NT2/D1 (cell line): ENCODE measurements at places on chromosomes 3 and 15.

DNA sequence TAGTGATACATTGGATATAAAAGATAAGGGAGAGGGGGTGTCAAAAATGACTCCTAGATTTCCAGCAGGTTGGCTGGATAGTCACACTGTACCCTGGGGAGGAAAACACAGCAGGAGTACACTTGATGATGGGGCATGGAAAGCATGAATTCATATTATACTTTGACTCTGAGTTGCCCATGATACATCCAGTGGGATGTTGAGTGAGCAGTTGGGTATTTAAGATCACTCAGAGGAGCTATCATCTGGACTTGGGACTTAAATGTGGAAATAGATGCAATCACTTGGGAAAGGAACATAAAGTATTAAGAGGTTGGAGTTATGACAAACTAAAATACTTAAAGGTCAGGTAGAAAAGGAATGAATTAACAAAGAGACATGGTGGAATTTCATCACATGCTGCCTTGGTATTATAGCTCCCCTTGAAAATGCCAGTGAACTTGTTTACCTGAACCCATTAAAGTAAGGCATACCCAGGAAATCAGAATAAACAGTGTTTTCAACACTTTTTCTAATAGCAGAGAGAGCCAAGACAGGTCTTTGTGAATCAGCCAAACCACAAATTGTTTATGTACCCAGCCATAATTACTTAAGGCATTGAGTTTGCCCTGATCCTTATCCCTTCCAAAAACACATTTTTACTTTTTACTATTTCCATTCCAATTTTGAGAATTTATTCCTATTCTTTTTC lies 49.9 kb upstream of the ABI3BP start:
- no peak for DNase-seq

- DNase-seq, result no peak
These were observed 462.2 kb downstream of the NSUN3 start for GRCh38 chr3:94525043-94525442.

DNA sequence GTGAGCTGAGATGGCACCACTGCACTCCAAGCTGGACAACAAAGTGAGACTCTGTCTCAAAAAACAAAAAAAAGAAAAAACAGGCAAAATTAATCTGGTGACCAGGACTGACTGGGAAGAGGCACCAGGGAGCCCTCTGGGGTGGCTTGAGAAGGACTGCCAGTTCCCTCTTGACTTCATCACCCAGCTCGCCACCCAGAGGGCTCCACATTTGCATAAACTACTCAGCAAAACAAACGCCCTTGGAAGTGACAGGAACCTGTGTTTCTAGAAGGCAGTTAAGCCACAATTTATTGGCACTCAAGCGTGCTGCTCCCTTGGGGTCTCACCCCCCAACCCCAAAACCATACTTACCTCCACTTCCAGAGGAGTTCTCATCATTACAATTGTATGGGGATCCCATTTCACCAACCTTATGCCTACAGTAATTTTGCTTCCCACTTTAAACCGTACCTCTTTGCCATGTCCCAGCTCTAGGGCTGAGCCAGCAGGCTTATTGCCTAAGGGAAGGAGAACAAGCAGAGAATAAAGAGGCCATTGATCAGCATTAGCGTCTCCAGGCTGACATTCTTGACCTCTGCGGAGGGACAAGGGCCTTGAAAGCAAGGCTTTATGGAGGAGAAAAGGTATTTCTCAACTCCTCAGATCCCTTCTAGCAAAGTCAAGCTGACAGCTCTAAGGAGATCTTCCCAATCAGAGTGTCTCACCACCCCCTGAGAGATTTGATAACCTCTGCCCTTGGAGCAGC lies 357.4 kb downstream of the SHQ1 start:
- DNase-seq, result no peak

- no peak for DNase-seq
These were observed 13.2 kb downstream of the INO80 start for GRCh38 chr15:41102854-41103253.

DNA sequence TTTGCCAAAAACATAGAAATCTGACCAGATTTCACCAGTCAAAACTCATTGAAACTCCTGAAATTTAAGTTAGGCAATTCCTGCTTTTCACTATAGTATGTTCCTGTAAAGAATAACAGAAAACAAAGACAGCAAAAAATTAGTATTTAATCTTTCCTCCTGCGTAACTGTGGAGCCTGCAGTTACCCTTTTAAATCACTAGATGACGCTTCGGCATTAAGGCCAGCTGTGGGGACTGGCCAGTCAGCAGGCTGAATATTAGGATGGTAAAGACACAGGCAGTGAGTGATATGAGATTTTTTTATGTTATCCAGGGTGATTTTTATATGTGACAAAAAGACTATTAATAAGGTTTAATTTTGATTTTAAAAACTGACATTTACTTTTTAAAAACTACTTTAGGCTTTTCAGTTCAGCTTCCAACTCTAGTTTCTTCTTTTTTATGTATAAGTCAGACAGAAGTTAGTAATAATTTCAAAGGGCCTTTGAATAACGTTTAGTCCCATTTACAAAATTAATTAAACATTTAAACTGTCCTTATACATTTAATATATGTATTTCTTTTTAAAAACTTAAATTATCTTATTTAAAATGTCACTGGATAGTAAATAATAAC lies 165.1 kb downstream of the PPM1L start:
- no peak for DNase-seq

- DNase-seq, result no peak
These were observed 3.6 kb upstream of the A4GNT start for GRCh38 chr3:138135833-138136194.

DNA sequence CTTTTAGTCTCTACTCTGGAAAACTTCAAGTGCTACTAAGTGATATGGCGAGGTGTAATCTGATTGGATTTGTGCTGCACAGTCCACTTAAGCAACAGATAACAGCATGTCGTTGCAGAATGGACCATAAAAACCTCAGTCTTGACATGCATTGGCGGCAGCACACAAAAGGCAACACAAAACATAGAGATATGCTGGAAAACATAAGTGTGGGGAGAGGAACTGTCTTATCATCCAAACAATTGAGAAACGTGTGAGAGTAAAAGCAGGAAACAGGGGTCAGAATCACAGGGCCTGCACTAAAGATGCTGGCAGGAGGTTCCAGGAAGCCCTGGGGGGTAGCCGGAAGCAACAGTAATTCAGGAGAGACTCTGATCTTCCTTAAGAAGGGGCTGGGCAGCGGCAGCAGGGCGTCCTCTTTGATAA lies 82.1 kb downstream of the CGNL1 start:
- no peak for DNase-seq

GRCh38 chr3:134216191-134216764 lies 34.4 kb downstream of the RYK start:
- no peak for DNase-seq

GRCh38 chr15:35867356-35867755 lies 321.4 kb upstream of the DPH6 start:
- DNase-seq, result no peak

GRCh38 chr3:13045904-13046568 lies 27.2 kb downstream of the IQSEC1 start:
- DNase-seq, result no peak

- no peak for DNase-seq
These were observed 553.0 kb downstream of the NTRK3 start for GRCh38 chr15:87703327-87704111.

GRCh38 chr3:120436523-120437050 lies 14.2 kb downstream of the FSTL1 start:
- no peak for DNase-seq

DNA sequence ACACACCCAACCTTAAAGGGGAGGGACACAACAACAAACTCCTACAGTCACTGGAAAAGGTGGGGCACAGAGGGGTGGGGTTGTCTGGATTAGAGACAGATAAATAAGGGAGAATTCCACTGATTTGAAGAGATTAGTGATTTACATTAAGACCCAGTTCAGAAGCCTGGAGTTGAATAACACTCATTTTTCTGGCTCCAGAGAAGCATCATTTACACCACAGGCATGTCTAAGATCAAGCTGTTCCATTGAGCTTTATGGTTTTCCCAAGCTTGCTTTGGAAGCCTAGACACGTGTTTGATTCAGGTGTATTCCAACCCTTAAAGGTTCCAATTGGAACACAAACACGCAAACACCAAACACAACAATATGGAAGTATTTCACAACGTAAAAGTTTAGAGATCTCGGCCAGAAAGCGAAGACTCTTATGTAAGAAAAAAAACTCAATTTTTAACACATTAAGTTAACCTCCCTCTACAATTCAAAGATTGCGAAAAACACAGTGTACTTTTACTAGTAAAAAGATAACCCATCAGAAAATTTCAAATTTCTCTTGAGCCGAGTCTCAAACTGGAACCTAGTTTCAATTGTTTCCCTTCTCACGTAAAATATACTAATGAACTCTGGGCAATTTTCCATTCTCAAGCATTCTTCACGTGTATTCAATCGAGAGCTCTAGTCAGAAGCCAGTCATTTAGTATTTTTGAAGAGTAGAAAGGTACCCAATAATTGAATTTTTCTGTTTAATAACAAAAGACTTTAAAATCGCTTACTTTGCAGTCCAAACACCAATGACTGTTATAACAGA lies 2.1 kb downstream of the TRA2B start:
- no peak for DNase-seq

DNA sequence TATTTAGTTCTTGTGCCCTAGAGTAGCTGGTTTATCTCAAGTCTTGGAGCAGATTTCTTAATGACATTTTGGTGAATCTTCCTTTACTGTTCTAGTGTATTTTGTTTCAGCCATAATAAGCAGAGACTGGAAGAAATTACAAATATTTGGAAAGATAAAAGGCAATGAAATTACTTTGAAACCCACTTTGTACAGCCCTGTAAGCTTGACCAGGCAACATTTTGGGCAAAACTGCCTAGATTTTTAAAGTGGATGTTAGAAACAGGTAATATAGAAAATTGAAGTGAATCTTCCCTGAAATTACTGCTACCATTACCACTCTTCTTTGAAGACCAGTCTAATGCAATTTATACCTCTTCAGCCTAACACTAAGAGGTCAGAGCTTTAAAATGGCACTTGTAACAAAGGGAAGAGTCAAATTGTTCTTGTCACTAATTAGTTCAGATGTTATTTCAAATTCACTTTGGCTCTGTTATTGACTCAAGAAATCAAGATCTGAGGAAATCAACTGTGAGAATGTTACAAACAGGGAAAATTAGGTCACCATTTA lies 589.4 kb downstream of the NLGN1 start:
- no peak for DNase-seq

- DNase-seq, result no peak
These were observed 42.2 kb downstream of the ZNF609 start for GRCh38 chr15:64502551-64502950.

GRCh38 chr3:165532851-165533250 lies 304.4 kb downstream of the BCHE start:
- DNase-seq, result no peak

GRCh38 chr3:154759966-154760365 lies 320.2 kb upstream of the MME start:
- no peak for DNase-seq

- DNase-seq, result no peak
These were observed 230.0 kb downstream of the KLF13 start for GRCh38 chr15:31556494-31557150.

GRCh38 chr3:56081246-56081645 lies 387.0 kb downstream of the ERC2 start:
- DNase-seq, result no peak

GRCh38 chr15:77514641-77515402 lies 94.1 kb downstream of the HMG20A start:
- DNase-seq, result no peak

DNA sequence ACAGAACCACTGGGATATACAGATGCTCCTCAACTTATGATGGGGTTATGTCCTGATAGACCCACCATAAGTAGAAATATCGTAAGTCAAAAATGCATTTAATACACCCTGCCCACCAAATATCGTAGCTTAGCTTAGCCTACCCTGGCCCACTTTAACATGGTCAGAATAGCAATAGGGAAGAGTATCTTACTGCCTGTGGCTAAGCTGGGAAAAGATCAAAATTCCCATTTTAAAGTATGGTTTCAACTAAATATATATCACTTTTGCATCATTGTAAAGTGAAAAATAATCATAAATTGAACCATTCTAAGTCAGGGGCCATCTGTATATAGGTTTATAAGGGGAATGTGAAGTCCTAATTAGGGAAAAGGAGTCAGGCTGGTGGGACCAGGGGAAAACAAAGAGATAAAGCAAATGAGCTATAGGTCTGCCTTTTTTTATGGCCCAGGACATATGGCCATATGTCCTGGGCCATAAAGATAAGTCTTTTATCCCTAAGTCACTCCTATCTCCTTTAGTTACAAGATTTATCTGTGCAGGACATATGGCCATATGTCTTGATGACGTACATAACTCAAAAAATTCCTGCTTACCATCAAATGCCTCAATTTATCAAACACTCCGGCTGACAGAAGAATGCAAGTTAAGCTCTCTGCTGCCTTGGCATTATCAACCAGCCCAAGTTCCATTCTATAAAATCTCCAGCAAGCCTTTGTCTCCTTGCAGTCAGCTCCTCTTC lies 11.2 kb downstream of the RTP3 start:
- DNase-seq, result no peak

DNA sequence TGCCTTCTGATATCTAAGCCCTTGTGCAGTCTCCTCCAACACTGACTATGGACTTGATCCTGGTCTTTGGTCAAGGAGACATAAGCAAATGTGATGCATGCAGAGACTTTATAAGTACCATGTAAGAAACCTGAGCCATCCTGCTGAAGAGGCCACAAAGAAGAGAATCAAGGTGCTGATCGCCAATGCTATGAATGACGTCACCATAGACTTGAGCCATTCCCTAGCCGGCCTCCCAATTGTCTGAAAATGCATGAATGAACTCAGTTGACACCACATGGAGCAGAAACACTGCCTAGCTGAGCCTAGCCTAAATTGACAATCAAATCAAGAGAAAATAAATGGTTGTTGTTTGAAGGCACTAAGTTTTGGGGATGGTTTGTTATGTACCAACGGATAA lies 51.9 kb downstream of the CERS3 start:
- no peak for DNase-seq

DNA sequence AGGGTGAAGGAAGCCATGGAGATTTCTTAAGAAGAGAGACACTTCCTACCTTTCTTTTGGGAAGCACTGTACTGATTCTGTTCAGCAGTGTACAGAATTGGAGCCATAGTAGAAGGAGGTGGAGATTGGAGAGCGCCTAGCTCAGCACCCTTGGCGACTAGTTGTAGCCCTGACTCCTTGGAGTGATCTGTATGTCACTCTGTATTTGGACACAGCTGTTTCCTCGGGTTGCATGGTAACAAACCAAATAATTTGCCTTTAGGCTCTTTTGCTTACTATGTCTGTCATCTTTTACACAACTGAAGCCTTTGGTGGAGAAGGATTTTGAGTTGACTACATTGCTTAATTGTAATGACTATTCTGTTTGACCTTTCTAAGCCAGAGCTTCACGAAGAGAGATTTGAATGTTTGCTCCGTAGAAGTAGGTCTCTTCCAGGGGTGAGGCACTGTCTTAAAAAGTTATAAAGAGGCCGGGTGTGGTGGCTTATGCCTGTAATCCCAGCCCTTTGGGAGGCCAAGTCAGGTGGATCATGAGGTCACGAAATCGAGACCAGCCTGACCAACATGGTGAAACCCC lies 77.1 kb downstream of the AKAP13 start:
- DNase-seq, result no peak

GRCh38 chr3:100898681-100899080 lies 94.5 kb downstream of the ABI3BP start:
- DNase-seq, result no peak

- no peak for DNase-seq
These were observed 13.9 kb downstream of the NLGN1 start for GRCh38 chr3:173411375-173411973.

- no peak for DNase-seq
These were observed 602.0 kb upstream of the KCNMB2 start for GRCh38 chr3:177934001-177934891.

- no peak for DNase-seq
These were observed 30.8 kb downstream of the MAP4 start for GRCh38 chr3:47985381-47985780.
